ENCODE measurements at places on chromosomes 13 and 19.

DNA sequence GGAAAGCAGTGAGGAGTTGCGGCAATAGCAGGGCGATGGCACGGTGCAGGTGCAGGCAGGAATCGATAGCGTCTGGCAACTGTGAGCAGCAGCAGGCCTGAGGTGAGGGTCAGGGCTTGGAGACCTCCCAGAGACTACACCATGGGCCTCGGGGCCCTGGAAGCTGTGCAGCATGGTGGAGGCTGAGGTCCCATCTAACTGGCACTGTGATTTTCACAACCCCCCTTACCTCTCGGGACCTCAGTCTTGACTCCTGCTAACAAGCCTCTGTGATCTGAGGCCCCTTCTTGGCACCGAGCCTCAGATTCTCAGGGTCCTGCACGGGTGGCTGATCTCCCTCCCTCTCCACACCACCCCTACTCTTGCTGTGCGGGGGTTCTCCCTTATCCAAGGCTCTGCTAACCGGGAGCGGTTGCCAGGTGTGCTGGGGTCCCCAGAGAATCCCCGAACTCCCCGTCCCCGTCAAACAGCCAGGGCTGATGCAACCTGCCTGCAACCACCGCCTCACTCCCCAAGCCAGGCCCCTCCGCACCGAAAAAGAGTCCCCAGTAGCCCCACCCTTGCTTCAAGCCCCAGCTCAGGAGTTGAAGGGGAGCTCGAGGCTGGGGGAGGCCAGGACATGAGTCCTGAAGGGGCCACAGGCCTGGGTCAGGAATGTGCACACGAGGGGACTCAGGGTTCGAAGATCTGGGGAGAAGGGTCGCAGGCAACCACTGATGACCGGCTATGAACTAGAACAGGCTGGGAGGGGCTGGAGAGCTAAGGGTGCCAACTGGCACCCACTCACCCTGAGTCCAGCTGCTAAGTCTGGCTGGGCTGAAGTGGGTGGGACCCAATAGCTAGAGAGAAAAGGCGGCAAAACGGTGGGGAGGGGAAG lies 4.8 kb upstream of the ATF5 start:
- DNase-seq = no peak

- DNase-seq = no peak
These were observed 10.1 kb downstream of the TTYH1 start for GRCh38 chr19:54425382-54425723.

DNA sequence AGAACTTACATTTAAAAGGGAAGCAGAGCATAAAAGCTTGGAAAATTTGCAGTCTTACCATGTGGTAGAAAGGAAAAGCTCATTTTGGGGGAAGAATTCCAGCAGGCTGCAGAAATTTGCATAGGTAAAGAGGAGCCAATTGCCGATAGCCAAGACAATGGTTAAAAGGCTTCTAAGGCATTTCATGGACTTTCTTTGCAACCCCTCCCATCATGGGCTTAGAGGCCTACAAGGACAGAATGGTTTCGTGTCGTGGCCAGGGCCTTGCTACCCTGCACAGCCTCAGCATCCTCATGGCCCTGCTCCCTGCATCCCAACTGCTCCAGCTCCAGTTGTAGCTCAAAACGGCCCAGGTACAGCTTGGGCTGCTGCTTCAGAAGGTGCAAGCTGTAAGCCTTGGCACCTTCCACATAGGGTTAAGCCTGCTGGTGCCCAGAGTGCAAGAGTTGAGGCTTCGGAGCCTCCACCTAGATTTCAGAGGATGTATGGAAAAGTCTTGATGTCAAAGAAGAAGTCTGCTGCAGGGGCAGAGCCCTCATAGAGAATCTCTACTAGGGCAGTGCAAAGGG lies 420.3 kb downstream of the PCDH17 start:
- no peak for DNase-seq

DNA sequence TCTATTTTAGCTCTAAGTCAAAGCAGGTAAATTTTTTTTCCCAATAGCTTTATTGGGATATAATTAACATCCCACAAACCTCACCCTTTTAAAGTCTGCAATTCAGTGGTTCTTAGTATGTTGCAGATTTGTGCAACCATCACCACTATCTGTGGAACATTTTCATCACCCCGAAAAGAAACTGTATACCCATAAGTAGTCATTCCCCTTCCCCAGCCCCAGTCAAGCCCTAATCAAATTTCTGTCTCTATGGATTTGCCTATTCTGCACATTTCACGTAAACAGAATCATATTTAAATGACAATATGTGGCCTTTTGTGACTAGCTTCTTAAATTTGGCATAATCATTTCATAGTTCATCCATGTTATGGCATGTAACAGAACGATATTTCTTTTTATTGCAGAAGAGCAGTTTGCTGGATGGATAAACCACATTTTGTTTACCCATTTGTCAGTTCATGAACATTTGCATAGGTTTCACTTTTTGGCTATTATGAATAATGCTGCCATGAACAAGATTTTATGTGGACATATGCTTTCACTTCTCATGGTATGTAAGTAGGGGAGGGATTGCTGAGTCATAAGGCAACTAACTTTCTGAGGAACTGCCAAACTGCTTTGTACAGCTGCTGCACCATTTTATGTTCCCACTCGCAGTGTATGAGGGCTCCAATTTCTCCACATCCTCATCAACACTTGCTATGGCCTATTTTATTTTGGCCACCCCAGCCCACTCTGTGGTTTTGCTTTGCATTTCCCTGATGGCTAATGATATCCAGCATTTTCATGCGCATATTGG lies 10.9 kb downstream of the SLC46A3 start:
- no peak for DNase-seq

GRCh38 chr13:110496281-110496680 lies 65.2 kb downstream of the RAB20 start:
- DNase-seq = no peak

DNA sequence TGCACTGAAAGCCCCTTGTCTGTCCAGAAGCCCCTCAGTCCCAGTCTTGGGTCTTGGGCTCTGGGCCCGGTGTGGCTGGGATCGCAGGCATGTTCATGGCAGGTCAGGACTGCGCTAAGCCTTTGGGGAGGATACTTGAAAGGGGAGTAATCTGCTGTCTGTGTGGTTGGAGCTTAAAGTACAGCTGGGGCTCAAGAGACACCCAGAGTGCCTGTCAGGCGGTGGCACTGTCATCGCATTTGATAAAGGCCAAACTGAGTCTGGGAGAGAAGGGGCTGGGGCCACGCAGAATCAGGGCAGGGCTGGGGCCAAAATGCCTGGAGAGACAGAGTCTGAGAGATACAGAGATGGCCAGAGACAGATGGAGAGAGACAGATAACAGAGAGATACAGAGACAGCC lies 4.2 kb upstream of the CILP2 start:
- DNase-seq = no peak

DNA sequence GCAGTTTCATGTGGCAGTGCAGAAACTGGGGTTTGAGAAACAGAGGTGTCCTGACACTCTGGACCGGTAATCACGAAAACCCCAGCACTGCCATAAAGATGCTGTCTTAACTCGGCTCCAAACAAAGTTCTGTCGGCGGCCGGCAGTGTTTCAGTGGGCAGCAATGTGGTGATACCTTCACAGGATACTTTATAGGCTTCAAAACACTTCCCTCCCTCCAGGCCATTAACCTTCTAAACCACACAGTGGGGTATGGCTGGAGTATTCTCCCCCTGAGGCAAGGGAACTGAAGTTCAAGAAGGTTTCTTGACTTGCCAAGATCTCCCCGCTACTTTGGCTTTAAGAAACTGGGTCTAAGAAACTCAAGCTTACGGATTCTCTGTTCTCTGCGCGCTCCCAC lies 1.1 kb downstream of the RUBCNL start:
- DNase-seq = no peak

GRCh38 chr19:46515879-46516350 lies 20.2 kb upstream of the PNMA8B start:
- no peak for DNase-seq

GRCh38 chr13:90968166-90968904 lies 379.2 kb upstream of the MIR17HG start:
- DNase-seq = no peak

- DNase-seq = no peak
These were observed 470.8 kb downstream of the FGF9 start for GRCh38 chr13:22141716-22142115.

GRCh38 chr13:42740753-42741152 lies 40.6 kb upstream of the FAM216B start:
- DNase-seq = no peak

DNA sequence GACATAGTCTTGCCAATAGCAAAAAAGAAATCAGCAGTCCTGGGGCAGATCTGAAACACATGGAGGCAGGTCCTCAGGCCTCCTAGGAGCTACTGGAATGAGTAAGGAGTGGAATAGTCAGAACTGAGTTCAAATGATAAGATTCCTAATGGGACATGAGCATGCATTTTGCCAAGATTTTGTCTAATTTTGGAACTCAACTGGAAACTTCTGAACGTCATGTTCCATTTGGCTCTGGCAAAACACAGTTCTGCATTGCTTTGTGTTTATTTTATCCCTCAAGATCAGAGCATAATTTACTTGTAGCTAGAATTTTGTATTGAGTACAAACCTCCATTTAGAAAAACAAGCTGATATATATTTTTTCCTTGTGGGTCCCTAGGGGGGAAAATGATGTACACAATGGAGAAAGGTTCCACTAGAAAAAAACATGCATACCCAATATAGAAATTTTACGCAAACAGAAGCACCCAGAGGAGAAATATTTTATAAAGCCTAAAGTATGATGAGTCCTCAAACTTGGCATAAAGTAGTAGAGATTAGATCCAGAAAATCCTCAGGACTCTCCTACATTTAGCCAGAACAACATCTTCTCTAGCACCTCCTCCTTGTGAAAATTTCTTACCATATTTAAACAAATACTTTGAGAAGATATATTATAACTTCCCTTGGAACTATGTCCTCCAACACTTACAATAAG lies 149.0 kb upstream of the SERP2 start:
- DNase-seq = no peak

DNA sequence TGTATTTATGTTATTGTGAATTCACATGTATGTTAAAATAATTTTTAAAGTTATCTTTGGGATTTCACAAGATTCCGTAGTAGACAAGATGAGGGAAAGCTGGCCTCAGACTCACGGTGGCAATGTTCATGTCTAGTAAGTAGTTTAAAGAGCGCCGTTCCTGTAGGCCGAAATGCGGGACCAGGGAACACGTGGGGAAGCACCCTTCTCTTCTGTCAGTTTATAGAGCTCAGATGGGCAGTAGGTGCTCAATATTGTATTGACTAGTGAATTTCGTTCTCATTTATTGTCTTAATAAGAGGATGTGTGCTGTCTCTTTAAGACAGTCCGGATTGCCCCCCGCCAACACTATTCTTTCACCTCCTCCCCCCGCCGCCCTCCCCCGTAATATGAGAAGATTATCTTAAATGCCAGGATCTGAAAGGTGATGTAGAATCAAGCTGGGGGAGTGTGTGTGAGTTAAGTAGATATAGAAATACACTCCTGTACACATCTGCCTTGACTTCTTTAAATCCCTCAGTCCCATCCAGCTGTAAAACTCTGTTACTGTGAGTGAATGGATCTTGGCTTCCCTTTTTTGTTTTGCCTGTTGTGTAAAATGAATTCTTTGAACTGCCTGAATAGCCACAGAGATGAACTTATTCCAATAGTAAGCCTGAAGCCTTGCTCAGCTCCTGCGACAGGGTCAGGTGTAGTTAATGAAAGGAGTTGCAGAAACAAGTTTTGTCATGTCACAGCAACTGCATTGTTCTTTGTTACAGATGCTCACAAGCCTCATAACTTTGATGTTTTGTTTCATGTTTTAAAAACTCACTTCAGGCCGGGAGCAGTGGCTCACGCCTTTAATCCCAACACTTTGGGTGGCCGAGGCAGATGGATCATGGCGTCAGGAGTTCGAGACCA lies 1.3 kb downstream of the LAMP1 start:
- DNase-seq = no peak

DNA sequence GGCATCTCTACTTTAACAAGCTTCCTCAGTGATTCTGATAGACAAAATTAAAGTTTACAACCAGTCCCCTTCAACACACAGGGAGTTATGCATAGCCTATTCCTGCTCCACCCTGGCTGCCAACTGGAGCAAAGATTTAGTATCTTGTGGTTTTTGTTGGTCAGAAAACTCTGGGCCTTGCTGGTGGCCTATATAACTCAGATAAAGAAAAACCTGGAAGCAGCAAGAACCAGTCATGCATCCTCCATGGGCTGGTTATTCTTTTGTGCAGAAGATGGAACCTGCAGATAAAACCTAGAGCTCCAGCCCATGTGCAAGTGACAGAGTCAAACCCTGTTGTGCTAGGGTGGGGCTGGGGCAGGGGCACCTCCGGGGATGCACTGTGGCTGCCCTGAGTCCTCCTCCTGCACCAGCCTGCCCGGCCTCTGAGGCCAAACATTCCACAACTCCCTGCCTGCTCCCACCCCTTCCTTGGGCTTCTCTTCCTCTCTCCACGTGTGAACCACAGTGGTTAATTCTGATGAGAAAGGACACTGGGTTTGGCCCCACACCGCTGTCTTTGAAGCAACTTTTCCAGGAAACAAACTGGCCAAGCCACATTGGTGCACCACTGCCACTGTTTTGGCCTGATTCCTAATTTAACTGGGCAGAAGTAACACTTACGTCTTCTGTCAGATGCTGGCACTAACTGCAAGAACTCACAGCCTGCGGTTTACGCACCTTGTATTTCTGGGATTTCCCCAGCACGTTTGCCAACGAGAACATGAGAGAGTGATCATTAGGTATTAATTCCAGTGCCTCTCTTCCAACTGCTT lies 23.3 kb upstream of the GGACT start:
- no peak for DNase-seq

- no peak for DNase-seq
These were observed 67.6 kb downstream of the PIBF1 start for GRCh38 chr13:72849571-72849970.

Data from stimulated activated CD8-positive, alpha-beta memory T cell treated with anti-CD3 and anti-CD28 coated beads, Interleukin-12 subunit alpha, Interleukin-12 subunit beta, amount 100 ng/mL, for 1 hour (primary cell).